ENCODE measurements at places on chromosomes 12 and 14.

- no peak for DNase-seq
Measured at GRCh38 chr14:68282479-68283377, 463.1 kb downstream of the RAD51B start.

DNA sequence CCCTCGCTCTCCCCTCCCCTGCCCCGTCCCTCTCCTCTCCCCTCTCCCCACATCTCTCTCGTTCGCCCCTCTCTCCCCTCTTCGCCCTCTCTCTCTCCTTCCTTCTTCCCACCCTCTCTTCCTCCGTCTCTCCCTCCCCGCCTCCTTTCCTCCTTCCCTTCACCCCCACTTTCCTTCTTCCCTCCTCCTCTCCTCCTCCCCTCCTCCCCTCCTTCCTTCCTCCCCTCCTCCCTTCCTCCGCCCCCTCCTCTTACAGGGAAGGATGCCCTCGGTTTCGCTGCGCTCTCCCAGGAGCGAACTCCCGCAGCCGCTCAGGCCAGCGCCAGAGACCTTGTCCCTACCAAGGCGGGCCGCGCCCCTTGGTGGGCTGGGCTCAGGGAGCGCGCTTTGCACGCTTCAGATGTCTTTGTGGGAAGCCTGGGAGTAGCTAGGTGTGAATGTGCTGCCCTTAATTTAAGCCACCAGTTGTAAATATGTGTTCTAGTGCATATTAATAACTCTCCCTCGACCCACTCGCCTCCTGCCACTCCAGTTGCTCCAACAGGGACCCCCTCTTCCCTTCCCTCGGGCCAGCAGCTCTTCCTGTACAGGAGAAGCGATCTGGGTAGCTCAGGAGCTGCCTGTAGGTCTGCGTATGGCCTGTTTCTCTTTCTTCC lies 13.3 kb upstream of the MAP3K9 start:
- no peak for DNase-seq

DNA sequence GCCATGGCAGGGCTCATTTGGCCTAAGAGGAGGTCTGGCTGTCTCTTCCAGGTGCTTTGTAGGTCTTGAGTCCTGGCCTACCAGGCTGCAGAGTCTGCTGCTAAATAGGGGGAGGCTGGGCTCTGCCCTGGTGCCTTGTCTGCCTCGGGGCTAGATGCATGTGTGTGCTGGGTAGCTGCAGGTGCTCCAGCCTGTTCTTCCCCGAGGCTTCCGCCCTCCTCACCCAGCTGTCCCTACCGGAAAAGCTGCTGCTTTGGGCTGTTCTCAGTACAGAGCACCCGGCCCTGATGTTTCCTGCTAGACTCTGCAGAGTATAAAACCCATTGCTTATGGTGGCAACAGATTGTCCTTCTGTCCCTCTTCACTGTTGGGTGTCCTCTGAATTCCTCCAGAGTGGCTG lies 37.7 kb downstream of the RAB35 start:
- DNase-seq: no peak

DNA sequence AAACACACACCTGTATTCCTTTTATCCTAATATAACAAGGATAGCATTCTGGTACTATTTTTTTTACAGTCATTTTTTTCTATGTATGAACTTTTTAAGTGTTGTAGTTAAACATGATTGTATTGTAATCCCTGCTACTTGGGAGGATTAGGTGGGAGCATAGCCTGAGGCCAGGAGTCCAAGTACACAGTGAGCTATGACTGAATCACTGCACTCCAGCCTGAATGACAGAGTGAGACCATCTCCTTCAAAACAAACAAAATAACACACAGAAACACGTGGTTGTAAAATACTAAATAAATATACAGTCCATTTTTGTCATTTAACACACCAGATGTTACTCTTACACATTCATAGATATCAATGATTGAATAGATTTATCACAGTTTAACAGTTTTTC lies 56.9 kb downstream of the MAP4K5 start:
- no peak for DNase-seq

DNA sequence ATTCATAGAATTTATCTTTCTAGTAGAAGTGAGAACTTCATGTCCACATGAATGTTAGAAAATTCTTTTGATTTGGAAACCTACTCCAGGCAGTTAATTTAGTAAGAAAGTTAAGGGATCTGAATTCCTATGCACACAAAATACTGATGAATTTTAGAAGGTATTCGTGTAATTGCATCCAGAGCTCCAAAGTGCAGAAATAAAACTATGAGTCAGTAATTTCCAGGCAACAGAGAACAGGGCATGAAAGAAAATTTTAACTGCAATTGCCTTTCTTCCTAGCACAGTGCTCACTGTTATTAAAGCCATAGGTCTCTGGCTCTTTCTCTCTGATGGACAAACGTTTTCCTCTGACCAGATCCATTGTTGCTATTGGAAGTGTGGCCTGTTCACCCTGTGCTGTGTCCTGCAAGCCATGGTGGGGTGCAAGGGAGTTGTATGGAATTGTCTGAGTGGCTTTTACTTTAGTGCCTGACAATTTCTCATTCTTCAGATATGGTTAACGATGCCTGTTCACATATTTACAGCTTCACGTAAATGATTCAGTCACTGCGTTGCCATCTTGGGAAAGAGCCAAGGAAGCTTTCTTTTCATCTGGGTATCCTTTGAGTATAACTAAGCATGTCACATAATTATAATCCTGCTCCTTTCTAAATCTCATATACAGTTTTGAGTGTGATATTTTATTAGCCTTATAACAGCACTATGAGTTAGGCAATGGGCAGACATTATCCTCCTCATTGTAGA lies 145.1 kb downstream of the ACSS3 start:
- no peak for DNase-seq

- DNase-seq: no peak
Measured at GRCh38 chr12:60021235-60021634, 425.4 kb downstream of the SLC16A7 start.

GRCh38 chr12:93889516-93890212 lies 212.5 kb downstream of the CRADD start:
- no peak for DNase-seq

DNA sequence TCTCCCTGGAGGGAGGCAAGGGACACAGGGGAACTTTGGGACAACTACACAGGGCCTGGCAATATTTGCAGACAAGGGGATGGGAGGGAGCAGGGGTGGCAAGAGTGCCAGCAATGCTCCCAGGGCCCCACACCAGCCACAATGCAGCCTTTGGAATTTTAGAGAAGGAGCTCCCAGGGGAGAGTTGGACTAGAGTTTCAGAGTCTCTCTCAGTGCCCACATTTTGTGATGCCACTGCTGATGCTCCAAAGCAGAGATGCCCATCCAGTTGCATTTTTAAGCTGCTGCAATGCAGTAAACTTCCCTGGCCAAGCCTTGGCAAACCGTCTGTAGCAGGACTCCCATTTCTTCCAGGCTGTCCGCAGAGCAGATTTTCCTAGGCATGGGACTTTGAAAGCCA lies 98.9 kb downstream of the ZFP36L1 start:
- no peak for DNase-seq

GRCh38 chr14:90602088-90602687 lies 205.4 kb downstream of the CALM1 start:
- DNase-seq: no peak

DNA sequence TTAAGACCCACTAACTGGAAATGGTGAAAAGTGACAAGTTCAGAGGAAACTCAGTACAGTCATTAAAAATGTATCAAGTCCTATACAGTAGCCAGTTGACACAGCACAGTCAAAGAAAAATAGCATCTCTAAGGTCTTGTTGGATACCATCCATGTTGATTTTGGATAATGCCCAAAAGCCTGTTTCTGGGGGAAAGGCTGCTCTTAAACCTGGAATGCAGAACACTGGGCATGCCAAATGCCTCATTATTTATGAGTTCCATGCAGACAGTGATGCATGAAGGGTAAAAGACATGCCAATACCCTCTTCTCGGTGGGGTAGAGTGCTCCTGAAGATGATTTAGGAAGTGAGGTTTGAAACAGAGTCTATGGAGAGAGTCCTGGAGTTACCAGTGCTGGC lies 29.6 kb downstream of the KCNK13 start:
- DNase-seq: no peak

- peak; percentile 24 for DNase-seq
Measured at GRCh38 chr12:131430158-131430742, 280.6 kb upstream of the SFSWAP start.

- DNase-seq: no peak
Measured at GRCh38 chr12:41189395-41190251, 1.5 kb downstream of the PDZRN4 start.

DNA sequence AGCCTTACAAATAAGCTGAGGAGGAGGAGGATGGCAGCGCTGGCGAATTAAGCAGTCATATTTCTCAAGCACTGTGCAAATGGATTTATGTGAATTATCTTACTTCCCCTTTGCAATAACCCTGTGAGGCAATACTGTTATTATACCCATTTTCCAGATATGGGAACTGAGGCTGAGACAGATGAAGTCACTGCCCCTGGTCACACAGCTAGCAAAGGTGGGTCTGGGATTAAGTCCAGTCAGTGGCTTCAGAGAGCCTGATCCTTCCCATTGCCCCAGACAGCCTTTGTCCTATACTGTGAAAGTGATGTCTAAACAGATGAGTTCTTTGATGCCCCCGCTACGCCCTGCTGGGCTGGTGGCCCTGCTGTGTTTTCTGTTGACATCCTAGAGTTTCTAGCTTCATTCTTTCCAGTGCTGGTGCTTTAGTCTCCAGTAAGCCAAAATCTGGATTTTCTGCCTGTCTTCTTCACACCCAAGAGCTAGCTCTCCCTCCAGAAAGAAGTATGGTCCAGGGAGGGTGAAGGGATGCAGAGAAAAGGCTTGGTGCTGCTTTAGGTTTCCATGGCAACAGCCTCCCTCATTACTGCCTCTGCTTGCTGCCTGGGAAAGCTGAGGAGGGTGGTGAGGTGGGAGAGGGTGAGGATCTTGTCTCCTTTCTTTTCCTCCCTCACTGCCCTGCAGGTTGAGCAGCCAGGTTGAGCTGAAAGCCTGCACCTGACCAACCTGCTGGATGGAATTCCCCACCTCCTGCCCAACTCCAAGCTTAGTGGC lies 30.7 kb downstream of the TMEM63C start:
- DNase-seq: peak; percentile 76

- DNase-seq: no peak
Measured at GRCh38 chr12:124509676-124510300, 57.6 kb downstream of the NCOR2 start.

- no peak for DNase-seq
Measured at GRCh38 chr12:67647799-67648520, 585 bp upstream of the DYRK2 start.

- DNase-seq: no peak
Measured at GRCh38 chr14:72616811-72617210, 277.1 kb downstream of the DPF3 start.

GRCh38 chr12:105468464-105468863 lies 138.0 kb downstream of the C12orf75 start:
- no peak for DNase-seq

DNA sequence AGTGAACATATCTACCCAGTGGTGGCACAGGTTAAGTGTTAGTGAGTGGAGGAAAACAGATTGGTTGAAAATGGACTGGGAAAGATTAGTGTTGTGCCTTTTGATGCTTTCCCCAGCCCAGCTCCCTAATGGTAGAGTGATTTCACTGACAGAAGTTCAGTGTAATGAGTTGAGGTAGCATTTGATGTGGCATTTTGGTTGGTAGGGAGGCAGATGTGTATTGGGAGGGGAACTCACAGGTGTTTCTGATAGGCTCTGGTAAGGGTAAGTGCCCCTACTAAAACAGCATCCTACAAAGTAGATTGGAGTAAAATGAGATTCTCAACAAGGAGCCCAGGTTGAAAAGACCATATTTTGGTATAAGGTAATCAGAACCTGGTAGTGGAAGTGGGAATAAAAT lies 4.2 kb downstream of the TBK1 start:
- DNase-seq: no peak

- no peak for DNase-seq
Measured at GRCh38 chr12:2614341-2614740, 180.4 kb upstream of the FKBP4 start.

GRCh38 chr12:127401005-127401404 lies 866.0 kb upstream of the TMEM132C start:
- DNase-seq: no peak

GRCh38 chr12:122909442-122910288 lies 13.7 kb upstream of the VPS37B start:
- DNase-seq: no peak

GRCh38 chr12:15180325-15180724 lies 40.9 kb downstream of the RERG start:
- no peak for DNase-seq

DNA sequence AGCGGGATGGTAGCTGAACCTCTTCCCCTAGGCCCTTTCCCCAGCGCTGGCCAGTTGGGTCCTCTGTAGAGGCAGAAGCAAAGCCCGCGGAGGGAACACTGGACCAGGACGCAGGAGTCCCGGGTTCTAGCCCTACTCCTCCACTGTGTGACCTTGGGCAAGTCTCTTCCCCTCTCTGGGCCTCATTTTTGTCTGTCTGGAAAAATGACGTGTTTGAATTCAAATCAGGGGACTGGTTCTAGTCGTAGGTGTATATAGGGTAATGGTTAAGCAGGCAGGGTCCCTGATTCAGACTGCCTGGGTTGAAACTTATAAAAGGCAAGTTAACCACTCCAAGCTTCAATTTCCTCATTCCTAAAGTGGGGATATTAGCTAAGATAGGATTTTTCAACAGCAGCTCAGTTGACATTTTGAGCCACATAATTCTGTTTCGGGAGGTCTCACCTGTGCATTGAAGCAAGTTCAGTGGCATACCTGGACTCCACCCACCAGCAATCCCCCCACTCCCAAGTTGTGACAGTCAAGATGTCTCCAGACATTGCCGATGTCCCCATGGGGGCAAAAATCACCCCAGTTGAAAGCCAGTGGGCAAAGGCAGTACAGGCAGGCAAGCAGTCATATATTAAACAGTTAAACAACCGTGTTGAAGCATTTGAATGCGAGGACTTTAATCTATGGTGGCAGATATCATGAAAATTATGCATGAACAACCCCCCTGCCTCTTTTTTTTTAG lies 899 bp downstream of the TPCN1 start:
- DNase-seq: no peak

GRCh38 chr12:4431866-4432265 lies 13.7 kb downstream of the FGF6 start:
- DNase-seq: no peak

DNA sequence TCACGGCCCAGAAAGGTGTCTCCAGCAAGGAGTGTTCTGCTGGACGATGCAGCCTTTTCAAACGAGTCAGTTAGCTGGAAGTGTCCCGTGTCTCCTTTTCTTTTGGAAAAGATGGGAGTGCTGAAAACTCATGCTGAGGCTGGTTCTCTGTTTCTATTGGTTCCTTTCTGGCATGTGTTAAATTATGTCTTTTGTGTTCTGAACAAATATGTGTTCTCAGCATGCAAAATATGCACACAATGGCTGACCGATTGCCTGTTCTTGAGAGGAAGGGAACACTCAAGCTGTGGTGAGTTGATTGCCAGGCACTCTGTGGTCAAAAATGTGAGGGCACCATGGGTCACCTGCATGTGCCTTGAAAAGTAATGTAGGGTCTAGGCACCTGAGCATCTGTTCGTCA lies 181.3 kb downstream of the CACNA1C start:
- DNase-seq: no peak
